ENCODE measurements at places on chromosomes 7 and 10.

DNA sequence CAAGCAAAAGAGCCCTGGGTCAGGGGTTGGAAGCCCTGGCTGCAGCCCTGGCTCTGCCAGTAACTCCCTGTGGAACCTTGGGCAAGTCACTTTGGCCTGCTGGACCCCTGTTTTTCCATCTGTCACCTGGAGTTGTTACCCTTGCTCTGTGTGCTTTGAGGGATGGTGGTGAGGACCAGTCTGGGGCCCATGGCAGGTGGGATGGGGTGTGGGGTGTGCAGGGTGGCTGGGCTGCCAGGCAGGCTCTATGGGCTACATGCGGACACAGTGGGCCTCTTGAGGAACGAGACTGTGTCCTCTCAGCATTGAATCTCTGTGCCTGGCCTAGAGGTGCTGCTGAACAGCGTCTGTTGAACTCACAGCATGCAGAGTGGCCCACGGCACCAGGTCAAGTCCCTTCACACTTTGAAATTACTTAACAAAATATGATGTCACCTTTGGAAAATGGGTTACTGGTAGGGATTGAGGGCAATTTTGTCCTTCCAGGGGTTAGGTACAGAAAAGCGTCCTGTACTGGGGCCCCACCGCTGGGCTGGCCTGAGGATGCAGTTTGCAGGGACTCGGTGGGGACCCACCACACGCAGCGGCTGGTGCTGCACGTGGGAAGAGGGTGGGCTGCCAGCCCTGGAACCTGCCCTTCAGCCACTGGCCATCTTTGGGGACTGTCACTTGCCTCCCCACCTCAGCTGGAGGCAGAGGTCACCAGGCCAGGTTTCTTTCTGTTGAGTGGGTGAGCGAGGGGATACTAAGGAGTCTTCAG lies 45.3 kb downstream of the PRF1 start:
- DNase-seq, result no peak

DNA sequence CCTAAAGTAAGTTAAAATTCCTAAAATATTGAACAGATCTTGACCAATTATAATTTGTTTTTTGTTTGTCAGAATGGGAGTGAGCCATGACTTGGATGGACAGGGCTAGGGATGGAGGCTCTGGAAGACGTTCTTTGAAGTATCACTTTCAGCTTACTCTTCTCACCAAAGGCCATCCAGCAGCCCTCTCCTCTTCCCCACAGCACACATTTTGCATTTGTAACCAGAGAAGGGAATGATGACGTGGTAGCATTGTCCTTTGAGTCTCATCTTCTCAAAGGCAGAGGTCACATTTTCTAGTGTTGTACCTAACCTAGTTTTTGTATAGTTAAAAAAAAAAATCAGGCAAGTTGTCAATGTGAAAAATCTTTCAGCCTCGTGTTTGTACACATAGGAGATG lies 43.8 kb upstream of the AGR3 start:
- no peak for DNase-seq

GRCh38 chr7:102072636-102073209 lies 213.9 kb upstream of the SH2B2 start:
- no peak for DNase-seq

GRCh38 chr10:75358835-75359421 lies 42.6 kb downstream of the ZNF503 start:
- DNase-seq, result no peak

DNA sequence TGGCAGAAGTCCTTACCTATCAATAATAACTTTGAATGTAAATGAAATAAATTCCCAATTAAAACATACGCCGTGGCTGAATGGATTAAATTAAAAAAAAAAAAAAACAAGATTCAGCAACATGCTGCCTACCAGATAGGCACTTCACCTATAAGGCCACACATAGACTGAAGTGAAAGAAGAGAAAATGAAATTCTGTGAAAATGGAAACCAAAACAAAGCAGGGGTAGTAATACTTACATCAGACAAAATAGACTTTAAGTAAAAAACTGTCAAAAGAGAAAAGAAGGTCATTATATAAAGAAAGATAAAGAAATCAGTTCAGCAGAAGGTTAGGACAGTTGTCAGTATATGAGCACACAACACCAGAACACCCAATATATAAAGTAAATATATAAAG lies 55.3 kb downstream of the TCAF1 start:
- no peak for DNase-seq

DNA sequence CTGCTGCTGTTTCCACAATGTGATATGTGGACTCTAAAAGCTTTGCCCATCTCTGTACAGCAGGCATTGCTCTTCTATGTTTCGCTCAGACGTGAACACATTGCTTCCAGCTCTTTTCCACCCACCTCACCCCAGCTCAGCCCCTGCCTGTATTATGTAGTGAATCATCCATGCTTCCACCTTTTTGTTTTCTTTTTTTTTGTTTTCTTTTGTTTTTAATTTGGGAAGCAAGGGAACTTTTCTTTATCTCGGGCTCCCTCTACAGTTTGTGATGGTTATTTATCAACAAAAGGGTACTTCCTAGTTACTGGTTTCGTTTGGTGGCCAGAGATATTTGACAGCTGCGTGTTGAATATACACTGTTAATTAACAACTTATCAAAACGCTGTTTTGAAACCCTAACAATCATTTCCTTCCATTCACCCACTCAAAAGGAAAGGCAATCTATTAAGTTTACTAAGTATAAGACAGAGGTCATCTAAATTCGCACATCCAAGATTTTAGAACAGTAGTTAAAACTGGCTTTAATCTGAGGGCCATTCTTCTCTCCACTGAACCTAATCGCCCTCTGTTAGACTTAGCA lies 127.9 kb upstream of the STK17A start:
- DNase-seq, result no peak

DNA sequence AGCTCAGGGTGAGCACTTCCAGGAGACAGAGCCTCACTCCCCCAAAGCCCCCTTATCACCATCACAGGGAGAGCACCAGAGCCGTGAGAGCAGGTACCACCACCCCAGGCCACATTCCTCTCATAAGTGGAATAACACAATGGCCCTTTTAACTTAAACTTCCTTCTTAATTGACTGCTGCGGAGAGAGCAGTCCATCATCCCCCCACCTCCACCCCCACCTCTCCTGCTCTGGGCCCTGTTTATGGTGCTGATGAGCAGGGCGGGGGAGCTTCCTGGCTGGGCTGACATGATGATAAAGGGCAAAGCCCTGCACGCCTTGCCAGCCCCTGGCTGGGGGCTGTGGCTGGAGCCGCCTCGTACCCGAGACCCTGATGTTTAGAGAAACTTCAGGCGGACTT lies 81.4 kb upstream of the PODXL start:
- no peak for DNase-seq

DNA sequence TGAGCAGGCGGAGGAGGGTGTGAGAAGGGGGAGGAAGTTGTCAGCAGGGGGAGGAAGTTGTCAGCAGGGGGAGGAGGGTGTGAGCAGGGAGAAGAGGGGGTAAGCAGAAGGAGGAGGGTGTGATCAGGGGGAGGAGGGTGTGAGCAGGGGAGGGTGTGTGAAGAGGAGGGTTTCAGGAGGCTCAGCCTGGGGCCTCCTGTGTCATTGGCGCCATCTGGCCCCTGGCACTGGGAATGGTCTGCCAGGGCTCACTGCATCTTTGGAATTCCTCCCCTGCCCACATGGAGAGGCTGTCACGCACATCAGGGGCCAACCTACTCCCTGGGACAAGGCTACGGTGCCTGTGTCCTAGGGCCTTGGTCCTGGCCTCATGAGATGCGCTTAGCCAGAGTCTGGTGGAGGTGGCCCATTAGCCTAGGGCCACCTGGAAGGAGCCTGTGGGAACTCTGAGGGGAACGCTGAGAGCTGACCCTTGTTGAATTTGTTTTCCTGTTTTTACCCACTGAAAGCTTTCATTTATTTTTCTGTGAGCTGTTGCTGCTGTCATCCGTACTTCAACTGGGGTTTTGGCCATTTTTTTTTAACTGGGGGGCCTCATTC lies 18.0 kb downstream of the CAMK2B start:
- no peak for DNase-seq

DNA sequence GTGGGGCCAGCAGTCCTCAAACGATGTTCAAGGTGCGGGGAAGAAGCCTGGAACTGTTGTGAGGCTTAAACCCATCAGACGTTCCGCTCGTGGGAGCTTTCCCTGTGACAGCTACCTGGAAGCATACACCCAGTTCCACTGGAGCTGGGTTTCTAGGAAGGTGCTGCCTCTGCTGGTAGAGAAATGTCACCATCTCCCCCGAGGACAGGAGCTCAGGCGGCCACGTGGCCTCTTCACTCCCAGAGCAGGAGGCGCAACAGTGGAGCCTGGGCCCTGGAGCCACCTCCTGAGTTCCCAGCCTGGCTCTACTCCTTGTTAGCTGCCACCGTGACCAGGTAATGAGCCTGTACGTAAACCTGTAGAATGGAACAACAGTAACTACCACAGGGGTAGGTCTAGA lies 156.1 kb downstream of the ADARB2 start:
- no peak for DNase-seq

- DNase-seq, result no peak
Observed at GRCh38 chr7:64685741-64686140, 19.8 kb downstream of the ZNF107 start.

GRCh38 chr7:150345012-150345411 lies 3.6 kb upstream of the RARRES2 start:
- DNase-seq, result no peak

DNA sequence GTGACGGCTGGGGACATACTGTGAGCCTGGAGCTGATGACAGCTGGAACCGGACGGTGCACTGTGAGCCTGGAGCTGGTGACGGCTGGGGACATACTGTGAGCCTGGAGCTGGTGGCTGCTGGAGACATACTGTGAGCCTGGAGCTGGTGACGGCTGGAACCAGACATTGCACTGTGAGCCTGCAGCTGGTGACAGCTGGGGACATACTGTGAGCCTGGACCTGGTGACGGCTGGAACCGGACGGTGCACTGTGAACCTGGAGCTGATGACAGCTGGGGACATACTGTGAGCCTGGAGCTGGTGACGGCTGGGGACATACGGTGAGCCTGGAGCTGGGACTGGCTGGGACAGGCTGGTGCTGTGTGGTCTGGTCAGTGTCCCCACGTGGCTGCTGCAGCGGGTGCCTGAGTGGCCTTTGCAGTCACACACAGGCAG lies 47.9 kb downstream of the PTPRN2 start:
- no peak for DNase-seq

Measured in activated CD8-positive, alpha-beta memory T cell treated with anti-CD3 and anti-CD28 coated beads for 48 hours (primary cell).